ENCODE measurements at places on chromosomes 5 and 9.

- DNase-seq: no peak
These were observed 133.9 kb downstream of the CAAP1 start for GRCh38 chr9:26758655-26759054.

GRCh38 chr5:172077664-172078425 lies 71.4 kb upstream of the FBXW11 start:
- peak; percentile 66 for DNase-seq

DNA sequence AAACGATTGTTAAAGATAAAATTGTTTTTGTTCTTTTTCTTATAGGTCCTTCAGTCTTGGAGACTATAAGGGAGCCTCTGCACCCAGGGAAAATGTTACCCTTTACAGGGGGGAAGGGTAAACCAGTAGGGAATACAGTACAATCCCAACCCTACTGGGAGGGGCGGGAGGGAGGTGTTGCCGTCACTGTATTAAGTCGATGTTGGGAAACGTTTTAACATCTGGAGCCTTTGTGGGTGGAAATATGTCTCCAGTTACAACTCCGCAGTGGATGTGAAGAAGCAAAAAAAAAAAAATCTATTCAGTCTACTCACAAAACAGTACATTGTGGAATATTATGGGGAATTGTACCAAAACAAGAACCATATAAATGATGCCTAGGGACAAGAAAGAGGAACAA lies 47.2 kb upstream of the FCHO2 start:
- no peak for DNase-seq

DNA sequence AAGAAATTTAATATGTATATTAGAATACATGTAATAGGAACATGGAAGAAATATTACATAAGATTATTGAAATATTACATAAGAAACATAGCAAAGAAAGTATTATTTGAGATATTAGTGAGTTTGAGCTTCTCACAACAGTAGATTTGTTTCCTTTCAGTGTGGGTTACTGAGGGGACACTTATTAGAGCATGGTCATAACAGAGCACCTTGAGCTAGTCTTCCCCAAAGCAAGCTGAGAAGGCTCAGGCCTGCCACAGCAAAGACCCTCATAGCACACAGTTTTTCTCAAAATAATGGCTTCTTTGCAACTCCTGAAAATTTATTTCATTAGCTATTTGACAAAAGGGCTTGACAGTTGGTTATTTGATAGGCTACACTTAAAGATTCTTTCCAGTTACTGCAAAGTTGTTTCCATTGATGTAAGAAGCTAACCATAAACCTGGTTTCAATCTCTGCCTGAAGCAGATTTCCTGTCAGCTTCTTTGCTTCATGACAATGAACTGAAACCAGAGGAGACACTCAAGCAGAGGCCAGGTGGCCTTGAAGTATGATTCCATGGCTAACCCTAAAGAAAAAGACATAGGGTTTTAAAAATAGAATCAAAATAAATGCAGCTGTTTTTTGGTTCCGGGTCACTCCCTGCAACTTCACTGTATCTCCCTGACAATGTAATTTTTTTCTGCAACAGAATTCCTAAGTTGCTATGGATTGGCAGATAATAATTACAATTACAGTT lies 68.6 kb downstream of the ERMP1 start:
- DNase-seq: no peak

- DNase-seq: no peak
These were observed 396.4 kb downstream of the CDK5RAP2 start for GRCh38 chr9:120183615-120184014.

DNA sequence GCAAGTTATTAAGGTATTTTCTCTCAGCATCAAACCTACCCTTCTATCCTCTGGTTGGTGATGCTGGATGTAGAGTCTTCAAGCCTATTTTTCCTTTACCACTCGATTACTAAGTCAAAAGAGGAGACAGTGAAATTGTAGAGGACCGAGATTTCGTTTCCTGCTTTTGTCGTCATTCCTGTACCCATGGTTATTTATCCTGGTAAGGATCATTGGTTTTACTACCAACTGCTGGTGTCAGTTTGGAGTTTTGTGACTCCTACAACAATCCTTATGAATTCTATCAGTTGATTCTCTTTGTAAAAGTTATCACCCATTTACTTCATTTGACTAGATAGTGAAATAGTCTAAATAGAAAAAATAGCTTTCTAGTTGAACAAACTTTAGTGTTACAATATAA lies 2028.2 kb upstream of the ACO1 start:
- no peak for DNase-seq

DNA sequence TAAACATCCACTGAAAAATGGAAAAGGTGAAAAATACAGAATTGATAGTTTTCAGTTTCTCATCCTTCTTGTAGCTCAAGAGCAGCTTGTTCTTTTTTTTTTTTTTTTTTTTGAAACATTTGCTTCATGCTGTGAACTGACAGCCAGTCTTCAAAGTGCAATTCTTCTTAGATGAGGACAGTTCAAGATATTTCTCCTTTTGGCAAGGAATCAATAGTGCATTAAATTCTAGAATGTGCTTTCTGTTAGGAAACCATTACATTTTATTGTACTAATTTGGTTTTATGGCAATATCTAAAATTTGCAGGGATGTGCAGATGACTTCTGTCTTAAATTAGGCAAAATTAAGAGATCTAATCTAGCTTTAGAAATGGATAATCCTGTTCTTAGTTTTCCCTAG lies 969.3 kb upstream of the ACO1 start:
- no peak for DNase-seq

DNA sequence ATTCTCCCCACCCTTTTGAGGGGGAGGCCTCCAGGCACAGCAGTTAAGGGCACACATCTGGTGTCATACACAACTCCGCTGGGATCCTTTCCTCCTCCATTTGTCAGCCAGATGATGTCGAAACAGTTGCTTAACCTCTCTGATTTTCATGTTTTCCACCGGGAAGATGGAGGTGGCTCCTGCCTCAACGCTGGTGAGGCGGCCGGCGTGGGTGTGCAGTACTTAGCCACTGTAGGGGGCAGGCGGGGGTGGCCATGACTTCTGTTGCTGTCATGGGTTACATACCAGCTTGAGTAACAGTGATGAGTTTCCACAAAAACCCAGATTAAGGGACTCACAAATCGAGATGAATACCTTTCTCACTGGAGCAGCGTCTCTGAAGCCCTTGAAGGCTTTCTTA lies 63.1 kb upstream of the EPB41L4B start:
- DNase-seq: no peak

DNA sequence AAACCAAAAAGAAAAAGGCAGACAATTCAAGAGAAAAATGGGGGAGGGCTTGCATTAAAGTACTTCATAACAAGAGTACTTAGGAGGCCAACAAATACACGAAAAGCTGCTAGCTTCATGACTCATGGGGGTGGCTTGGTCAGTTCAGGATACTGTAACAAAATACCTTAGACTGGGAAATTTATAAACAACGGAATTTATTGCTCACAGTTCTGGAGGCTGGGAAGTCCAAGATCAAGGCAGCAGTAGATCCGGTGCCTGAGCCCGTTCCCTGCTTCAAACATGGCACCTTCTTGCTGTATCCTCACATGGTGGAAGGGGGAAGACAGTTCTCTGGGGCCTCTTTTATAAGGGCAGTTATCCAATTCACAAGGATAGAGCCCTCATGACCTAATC lies 111.4 kb downstream of the C9orf50 start:
- DNase-seq: no peak

DNA sequence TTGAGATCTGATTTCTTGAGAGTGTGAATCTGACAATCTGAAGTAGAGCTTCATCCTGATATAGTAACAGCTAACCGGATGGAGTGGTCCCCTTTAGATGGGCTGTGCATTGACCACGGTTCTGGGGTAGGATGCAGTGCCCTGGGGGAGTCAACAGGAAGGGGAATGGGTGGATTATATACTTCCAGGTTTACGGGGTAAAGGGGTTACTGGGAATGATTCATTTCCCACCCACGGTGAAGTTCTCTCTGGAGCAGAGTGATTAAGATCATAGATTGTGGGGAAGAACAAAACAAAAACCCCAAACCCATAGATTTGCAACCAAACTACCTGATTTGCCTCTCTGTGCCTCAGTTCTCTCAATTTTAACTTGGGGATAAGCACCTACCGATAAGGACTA lies 1.5 kb upstream of the B4GALT7 start:
- no peak for DNase-seq

GRCh38 chr5:40034441-40034840 lies 609.7 kb upstream of the DAB2 start:
- DNase-seq: no peak

DNA sequence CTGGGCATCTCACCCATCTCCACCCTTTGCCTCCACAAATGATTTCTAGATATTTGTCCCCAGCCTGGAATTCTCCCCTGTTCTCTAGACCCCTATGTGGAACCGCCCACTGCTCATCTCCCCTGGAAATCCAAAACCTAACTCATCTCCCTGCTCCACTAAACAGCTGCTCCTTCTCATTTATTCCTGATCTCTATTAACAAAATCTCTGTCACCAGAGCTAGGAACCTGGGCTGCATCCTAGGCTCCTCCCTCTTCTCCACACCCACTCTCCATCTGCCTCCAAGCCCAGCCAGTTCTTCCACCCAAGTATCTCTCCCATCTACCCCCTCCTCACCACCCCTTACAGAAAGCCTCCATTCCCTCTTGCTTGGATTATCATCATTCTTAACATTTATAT lies 24.0 kb upstream of the SYNPO start:
- DNase-seq: no peak

- DNase-seq: no peak
These were observed 1.5 kb downstream of the ARHGAP26 start for GRCh38 chr5:142771666-142772065.

Data from mucosa of gallbladder (tissue), 1 donor.